ENCODE measurements at places on chromosomes 1 and 21. TPM values are rescaled to one million over a fixed set of nuclear protein-coding genes. Genes with fewer than 3 reads are reported as not detected.

Gene GUCA2A
- total RNA-seq = not detected

Gene ROR1
- total RNA-seq = 3.6 TPM

Gene DLGAP3
- total RNA-seq = 0.16 TPM

Gene SLAMF6
- not detected for total RNA-seq

Gene PROK1
- total RNA-seq = not detected

Gene SMPDL3B
- total RNA-seq = 0.19 TPM

Gene FOXE3
- total RNA-seq = not detected

Gene FAM177B
- total RNA-seq = not detected

Gene RGS4
- 4.7 TPM for total RNA-seq

Gene C1orf141
- not detected for total RNA-seq

Gene ZNF683
- not detected for total RNA-seq

Gene MANEAL
- total RNA-seq = 19.4 TPM

Gene UBL4B
- total RNA-seq = not detected

Gene KAZN
- 1.2 TPM for total RNA-seq

Gene CELF3
- total RNA-seq = not detected

Gene KIF26B
- 0.13 TPM for total RNA-seq

Gene THEM5
- not detected for total RNA-seq

Gene PTPRC
- not detected for total RNA-seq

Gene U2AF1
- 23.3 TPM for total RNA-seq

Gene ANXA9
- 2.7 TPM for total RNA-seq

Gene OR6Y1
- not detected for total RNA-seq
